ENCODE measurements at places on chromosomes 16 and 17. TPM values are rescaled to one million over a fixed set of nuclear protein-coding genes. Genes with fewer than 3 reads are reported as not detected.

DNA sequence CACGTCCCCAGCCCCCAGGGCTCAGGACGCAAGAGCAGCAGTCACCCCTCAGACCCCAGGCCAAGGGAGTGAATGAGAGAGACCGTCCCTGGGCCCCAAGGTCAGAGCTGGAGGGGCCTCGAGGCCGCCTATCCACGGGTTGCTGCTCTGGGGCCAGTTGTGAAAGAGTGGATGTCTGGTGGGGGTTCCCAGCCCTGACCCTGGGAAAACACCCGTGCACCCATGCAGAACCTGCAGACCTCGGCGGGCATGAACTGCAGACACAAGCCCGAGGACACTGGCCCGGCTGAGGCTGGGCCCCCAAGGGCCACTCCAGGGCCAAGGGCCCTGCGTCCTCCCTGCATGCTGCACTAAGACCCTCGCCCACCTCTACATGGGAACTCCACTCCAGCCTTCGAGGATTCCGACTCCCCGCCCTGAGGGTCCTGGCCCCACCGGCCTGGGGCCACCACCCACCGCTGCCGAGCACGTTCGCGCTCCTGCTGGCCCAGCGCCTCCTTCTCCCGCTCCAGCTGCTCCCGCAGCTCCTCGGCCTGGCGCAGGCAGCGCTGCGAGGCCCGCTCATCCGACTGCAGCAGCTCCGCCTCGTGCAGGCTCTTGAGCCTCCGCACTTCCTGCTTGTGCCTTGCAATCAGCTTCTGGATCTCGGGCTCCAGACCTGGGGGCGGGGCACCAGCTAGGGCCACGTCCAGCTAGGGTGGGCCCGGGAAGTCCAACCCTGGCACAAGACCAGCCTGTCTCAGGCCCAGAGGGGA lies 27.6 kb upstream of the AATK start:
- peak; percentile 54 for DNase-seq

TMEM235 gene
- total RNA-seq = not detected

DNA sequence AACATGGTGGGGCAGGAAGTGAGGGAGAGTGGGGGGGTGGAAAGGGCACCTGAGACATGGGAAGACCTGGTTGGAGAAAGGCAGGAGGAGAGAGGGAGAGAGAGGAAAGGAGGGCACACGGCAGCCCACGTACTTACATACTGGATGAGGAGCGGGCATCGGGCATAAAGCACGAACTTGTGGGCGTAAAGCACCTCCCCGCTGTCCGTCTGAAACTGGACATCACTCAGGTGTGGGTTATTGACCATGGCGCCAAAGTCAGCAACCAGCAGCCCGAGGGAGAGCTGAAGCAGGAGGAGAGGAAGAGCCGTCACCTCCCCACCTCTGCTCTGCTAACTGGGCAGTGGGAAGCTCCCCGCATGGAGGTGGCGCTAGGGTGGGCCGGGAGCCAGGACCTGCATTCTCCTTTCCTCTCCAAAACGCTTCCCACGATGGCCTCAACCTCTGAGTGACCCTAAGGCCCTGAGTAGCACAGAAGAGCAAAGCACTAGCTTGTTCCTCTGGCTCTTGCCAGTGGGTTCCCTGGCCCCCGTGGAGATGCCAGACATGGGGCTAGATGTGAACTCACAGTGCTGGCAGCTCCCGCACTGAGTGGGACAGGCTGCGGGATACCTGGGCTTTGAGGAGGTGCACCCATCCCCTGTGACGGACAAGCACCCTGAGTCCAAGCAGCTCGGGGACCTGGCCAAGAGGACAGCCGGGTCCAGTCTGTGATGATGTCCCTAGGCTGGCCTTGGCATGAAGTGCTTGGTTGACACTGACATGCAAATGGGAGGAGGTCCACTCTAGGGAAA lies 16.9 kb downstream of the SLX4 start:
- DNase-seq = no peak

IL17C gene
- total RNA-seq = not detected

KRTAP9-1 gene
- not detected for total RNA-seq

DNA sequence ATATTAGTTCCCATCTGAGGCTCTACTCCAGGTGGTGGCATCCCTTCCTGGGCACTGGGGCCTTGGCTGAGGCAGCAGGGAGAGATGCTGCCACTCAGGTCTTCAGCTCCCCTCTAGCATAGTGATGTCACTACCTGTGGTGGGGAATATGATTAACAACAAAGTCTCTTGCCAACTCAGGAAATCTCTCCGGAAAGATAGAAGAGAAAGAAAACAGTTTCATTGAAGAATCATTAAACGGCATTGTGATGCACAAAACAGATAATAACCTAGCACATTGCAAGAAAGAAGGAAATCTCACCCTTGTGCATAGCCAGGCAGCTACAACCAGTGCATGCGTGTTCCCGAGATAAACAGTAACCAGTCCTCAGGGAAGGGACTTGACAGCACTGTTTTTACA lies 12.2 kb upstream of the ZNF267 start:
- DNase-seq = no peak

DNA sequence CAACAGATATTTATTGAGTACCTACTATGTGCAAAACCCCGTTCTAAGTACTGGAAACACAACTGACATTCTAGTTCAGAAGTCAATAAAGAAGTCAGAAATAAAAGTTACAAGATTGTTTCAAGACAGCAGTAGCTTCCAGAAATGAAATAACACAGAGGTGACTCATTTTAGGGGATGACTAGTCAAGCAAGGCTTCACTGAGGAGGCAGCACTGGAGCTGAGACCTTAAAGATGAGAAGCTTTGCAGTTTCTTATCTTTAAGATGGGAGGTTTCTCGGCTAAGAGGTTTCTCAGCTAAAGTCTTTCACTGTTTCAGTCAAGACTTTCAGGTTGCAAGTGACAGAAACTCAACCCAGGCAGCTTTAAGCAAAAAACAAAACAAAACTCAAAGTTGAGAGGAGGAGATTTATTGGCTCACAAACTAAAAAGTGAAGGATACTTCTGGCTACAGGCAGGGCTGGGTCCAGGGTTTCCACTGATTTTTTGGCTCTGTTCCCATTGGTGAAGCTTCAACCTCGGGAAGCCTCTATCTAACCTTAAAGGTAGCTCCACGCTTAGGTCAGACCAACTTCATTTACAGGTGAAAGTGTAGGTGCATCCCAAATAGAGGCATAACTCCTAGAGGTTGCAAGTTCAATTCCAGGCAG lies 7.4 kb upstream of the MMP2 start:
- DNase-seq = no peak

DNA sequence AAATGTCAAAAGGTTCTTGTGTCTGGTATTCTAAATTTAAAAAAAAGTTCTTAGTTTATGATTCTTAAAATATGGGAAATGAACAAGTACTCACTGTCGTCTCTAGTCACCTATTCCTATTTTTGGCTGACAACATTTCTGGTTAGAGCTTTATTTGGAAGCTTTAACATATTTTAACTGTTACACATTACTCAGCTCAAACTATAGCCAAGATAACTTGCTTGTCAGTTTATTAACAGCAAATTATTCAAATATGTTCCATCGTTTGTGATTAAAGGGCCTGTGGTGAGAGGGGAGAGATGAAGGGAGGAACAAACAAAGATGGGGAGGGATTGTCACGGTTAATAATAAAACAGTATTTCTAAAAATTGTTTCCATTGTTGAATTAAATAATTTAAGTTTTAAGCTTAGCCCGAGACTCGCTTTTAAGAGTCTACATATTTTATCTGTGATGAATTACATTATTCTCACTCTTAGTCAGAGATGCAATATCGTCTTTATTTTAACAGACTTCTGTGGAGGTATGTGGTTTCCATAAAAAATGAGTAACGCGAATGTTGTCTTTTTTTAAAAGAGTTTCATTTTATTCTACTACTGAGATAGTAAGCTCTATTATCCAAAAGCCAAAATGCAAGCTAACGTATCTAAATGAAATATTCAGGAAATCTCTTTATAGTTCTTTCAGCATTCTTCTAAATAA lies 321.9 kb upstream of the PMFBP1 start:
- DNase-seq = no peak

- peak; percentile 58 for DNase-seq
These were observed 26.7 kb downstream of the WNT9B start for GRCh38 chr17:46878055-46878454.

CA4 gene
- total RNA-seq = 3.1 TPM

GRCh38 chr16:90083139-90083538 lies 6.0 kb upstream of the PRDM7 start:
- no peak for DNase-seq
